ENCODE measurements at places on chromosomes 3 and 15.

DNA sequence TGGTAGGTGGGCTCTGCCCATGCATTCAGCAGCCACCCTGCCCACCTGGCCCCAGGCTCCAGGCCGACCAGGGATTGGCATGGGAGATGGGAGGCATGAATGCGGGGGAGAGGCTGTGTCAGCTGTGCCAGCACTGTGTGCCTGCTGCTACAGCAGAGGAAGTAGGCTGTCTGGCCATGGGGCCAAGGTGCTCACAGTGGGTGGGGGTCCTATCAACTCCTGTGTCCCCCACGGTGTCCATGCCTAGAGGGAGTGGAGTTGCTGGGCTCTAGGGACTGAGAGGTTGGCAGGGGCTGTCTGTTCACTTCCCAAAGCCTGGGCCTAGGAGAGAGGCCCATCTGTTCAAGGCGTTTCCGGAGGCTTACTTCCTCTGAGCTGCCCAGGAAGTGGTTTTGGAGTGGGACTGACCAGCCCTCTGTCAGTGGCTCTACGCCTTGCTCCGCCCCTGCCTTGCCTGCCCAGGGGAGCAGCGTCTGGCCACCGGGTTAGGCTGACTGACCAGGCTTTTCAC, 5.8 kb downstream of the PRKCD start:
- no peak for DNase-seq

- no peak for DNase-seq
These were observed 18.1 kb downstream of the LNP1 start for GRCh38 chr3:100419406-100419805.

- DNase-seq = no peak
These were observed 16.7 kb downstream of the CACNA2D3 start for GRCh38 chr3:54138937-54139547.

GRCh38 chr15:90211440-90212143, 10.5 kb downstream of the SEMA4B start:
- DNase-seq = no peak

- no peak for DNase-seq
These were observed 136.0 kb upstream of the DAZL start for GRCh38 chr3:16741103-16741758.

DNA sequence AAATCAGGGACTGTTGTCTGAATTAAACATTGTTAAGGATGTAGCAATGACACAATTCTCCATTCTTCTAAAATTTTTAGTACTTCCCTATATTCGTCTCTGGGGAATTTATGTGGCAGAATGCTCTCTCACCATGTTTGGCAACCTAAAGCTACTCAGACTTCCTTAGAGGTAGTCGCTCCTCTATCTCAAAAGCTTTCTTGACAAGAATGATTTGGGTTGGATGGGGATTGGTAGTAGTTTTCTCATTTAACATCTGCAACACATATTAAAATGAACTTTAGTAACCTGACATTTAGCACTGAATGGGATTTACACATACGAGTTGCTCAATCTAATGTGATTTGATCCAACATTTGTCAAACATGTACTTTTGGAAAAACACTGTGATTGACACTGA, 233.3 kb downstream of the RBMS3 start:
- no peak for DNase-seq

DNA sequence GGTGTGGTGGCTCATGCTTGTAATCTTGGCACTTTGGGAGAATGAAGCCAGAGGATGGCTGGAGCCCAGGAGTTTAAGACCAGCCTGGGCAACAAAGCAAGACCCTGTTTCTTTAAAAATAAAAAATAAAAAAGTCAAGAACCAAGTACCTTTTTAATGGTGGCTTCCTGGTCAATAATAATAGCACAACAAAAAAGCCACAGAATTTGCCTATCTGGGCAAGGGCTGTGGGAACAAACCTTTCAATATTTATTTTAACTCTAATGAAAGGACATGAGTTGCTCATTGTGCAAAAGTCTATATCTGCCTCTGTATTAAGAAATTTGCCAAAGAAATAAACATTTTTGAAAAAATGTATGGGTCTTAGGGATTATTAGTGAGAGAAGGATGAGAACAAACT, 2.1 kb downstream of the ZNF609 start:
- no peak for DNase-seq

GRCh38 chr3:29385046-29385830, 104.4 kb downstream of the RBMS3 start:
- no peak for DNase-seq

GRCh38 chr3:15023249-15023648, 41.9 kb downstream of the MRPS25 start:
- DNase-seq = no peak

- DNase-seq = no peak
These were observed 171.0 kb downstream of the CTNNB1 start for GRCh38 chr3:41370307-41370706.

DNA sequence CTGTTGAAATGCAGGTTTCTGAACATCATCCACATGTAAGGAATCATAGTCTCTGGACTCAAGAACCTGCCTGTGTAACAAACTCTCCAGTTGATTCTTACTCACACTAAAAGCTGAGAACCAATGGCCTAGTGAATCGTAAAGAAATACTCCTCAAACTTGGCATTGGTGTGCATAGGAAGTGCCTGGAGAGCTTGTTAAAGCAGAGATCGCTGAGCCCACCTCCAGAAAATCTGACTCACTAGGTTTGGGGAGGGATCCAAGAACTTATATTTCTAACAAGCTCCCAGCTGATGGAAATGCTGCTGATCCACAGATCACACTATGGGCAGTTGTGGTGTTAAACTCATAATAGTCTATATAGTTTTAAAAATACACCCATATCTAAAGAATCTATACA, 55.8 kb upstream of the LMCD1 start:
- DNase-seq = no peak

DNA sequence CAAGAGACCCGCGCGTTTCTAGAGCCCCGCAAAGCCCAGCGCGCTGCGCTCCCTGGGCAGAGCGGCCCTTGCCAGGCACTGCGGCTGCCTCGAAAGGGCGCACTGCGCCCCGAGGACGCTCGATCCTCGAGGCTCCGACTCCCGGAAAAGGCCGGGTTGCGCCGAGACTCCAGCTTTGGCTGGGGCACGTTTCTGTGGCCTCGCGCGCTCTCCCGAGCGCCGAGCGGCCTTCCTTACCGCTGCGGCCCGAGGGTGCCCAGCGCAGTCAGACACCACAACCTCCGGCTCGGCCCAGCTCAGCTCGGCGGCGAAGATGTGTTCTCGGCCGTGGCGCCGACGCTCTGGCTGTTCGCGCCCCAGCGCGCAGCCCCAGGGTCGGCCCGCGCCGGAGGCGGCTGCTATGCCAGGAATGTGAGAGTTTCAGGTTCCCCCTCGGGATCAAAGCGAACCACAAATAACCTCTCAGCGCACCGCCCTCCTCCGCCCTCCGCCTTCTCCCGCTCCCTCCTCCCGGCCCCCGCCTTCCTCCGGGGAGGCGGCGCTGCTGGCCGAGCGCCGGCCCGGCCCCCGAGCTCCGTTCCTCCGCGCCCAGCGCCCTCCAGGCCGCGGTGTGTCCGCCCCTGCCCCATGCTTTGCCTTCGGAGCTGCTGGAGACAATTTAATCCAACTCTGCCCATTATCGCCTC, at the start of gene AMOTL2:
TSS of gene AMOTL2 (minus strand) at position 343 of the 686 bp plus-strand sequence. CDS start 3,014 bp downstream, outside the sequence.
- DNase-seq = no peak
